ENCODE measurements at places on chromosomes 4 and X.

- DNase-seq, result no peak
- no peaks in the 10 kb centered on the region for H3K4me1 ChIP-seq
- no peaks in the 10 kb centered on the region for H3K27me3 ChIP-seq
- no peak overlapping the region for H3K27ac ChIP-seq
Measured at GRCh38 chrX:71214604-71215337, 8.3 kb upstream of the GJB1 start.

DNA sequence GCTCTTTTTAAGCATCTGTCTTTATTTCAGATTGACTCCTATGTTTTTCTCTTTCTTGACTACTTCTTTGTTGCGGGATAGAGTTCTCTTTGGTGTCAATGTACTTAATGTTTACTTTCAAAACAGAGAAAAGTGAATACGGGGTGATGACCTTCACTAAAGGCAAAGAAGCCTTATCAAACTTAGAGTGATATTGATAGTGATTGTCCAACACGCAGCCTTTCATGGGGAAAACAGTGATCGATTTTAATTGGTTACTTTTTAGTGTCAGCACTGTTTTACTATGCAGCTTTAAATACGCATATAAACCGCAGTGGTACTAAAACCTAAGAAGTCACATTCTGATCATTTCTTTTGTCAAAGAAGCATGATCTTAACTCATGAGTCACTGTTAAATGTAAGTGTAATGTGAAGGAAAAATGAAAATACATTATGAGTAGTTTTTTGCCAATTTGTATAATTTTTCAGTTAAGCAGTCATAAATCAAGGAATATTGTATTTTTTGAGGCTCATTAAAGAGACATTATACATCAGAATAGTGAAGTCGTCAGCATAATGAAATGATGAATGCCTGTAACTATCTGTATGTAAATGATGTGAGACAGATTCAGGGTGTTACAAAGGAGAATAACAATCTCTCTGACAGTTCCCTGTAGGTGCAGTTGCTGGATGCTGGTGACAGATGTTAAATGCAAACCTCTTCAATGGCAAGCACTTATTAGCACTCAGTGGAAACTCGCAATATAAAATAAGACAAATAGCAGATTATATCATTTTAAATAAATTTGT, 2082.8 kb upstream of the TENM3 start:
- no peaks in the 10 kb centered on the region for H3K27me3 ChIP-seq
- no peak overlapping the region for H3K4me3 ChIP-seq
- no peak overlapping the region for H3K27ac ChIP-seq
- DNase-seq, result no peak

DNA sequence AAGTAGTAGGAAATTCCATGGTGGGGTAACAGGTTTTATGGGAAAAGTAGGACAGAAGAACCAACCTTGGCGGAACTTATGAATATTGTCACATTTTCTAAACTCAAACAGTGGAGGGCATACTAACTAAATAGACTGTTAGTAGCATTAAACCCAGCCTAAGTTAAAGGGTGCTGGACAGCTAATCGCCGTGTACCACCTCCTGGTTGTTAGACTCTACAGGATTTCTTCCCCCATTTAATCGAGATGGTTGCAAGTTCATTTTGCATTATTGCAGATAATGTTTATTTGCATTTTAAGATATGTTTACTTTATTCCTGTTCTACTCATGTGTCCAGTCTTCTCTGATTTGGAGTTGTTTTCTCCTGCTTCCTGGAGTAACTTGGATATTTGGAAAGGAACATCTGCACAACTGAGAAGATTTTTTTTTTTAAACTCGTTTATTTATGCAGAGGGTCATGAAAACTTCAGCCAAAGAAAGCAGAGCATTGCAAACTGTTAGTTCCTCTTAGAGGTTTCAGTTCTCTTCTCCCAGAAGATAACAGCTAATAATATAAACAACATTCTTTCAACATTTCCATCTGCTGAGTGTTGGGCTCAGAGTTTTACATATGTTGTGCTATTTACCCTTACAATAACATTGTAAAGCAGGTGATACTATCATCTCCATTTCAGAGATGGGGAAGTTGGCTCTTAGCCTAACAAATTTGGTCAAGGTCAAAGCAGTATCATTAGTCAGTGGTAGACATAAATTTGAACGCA, 51.5 kb upstream of the TBC1D9 start:
- DNase-seq, result no peak
- H3K4me1 ChIP-seq, result no peaks in the 10 kb centered on the region
- no peak overlapping the region for H3K4me3 ChIP-seq

- DNase-seq, result no peak
- H3K4me1 ChIP-seq, result no peaks in the 10 kb centered on the region
- H3K27ac ChIP-seq, result no peak overlapping the region
Measured at GRCh38 chr4:82753238-82753637, 45.4 kb downstream of the SCD5 start.

- no peaks in the 10 kb centered on the region for H3K4me1 ChIP-seq
- H3K27me3 ChIP-seq, result no peaks in the 10 kb centered on the region
- no peak for DNase-seq
- no peaks in the 10 kb centered on the region for H3K36me3 ChIP-seq
Measured at GRCh38 chrX:38103857-38104812, 97.8 kb downstream of the SYTL5 start.

DNA sequence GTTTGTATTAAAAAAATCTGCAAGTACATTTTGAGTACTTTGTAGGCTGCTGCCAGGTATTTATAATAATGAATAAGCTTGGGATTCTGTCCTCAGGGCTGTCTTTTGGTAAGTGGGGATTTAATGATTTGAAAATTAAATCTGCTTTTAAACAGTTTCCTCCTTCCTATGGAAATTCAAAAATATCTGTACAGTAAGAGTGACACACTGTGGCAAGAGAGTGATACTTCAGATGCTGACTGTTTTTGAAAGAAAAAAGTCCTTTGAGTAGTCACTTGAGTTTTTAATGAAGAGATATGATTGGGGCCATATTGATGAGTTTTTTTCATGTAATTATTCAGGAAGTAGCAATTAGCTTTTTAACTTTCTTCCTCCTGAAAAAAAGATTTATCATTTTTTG, 49.2 kb downstream of the SMARCAD1 start:
- no peaks in the 10 kb centered on the region for H3K4me1 ChIP-seq
- DNase-seq, result no peak
- no peaks in the 10 kb centered on the region for H3K27me3 ChIP-seq

DNA sequence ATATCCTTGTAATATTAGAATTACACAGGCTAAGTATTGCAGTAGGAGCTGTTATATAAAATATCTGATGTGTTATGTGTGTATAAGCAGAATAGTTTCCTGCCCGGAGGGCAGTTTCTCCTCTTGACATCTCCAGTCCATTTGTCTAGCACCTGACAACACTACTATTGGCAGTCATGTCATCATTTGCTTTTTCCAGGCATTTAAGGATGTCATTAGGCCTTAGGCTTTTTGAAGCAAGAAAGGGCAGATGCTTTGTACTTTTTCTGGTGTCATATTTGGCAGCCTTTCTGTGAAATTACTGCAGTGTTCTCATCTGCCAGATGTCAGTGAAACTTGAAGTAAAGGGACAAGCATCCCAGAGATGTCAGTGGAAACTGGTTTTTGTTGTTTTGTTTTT, 2017.6 kb upstream of the IGFBP7 start:
- no peaks in the 10 kb centered on the region for H3K36me3 ChIP-seq
- no peaks in the 10 kb centered on the region for H3K4me1 ChIP-seq
- no peak overlapping the region for H3K4me3 ChIP-seq
- no peak for DNase-seq

DNA sequence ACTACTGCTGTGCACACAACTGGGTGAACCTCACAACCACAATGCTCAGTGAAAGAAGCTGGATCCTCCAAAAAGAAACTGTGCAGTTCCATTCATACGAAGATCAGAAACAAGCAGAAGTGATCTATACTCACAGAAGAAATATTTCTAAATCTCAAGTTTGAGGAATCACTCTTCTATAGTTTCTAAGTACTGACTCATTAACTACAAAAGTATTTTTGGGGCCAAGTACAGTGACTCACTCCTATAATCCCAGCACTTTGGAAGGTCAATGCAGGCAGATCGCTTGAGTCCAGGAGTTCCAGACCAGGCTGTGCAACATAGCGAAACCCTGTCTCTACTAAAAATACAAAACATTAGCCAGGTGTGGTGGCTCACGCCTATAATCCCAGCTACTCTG, 51.3 kb upstream of the RELL1 start:
- H3K36me3 ChIP-seq, result no peaks in the 10 kb centered on the region
- H3K27me3 ChIP-seq, result no peaks in the 10 kb centered on the region
- no peak overlapping the region for H3K4me3 ChIP-seq

GRCh38 chr4:20026456-20026855, 225.2 kb upstream of the SLIT2 start:
- no peak for DNase-seq
- no peaks in the 10 kb centered on the region for H3K4me1 ChIP-seq
- H3K27me3 ChIP-seq, result no peaks in the 10 kb centered on the region
- H3K27ac ChIP-seq, result no peak overlapping the region
- no peaks in the 10 kb centered on the region for H3K36me3 ChIP-seq

DNA sequence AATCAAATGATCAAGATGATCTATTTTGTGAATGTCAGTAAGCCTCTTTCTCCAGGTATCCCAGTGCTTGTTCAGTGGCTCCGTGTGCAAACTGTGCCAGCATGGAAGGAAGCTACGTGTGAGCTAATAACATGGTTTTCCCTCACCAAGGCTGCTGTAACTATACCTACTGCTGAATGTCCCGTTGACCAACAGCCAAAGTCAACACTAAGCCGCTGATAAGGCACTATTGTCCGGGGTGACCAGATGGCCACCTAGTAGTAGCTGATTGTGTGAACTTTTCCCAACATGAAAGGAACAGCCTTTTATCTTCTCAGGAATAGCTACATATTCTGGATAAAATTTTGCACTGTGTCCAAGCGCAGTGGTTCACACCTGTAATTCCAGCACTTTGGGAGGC, 58.0 kb upstream of the ABCG2 start:
- H3K4me3 ChIP-seq, result no peak overlapping the region
- no peaks in the 10 kb centered on the region for H3K27me3 ChIP-seq
- H3K36me3 ChIP-seq, result no peaks in the 10 kb centered on the region
- no peak for DNase-seq

- H3K27me3 ChIP-seq, result no peaks in the 10 kb centered on the region
- H3K4me3 ChIP-seq, result no peak overlapping the region
- H3K27ac ChIP-seq, result no peak overlapping the region
- DNase-seq, result no peak
- no peaks in the 10 kb centered on the region for H3K36me3 ChIP-seq
- H3K4me1 ChIP-seq, result no peaks in the 10 kb centered on the region
Measured at GRCh38 chrX:107725761-107726555, 49.6 kb downstream of the TSC22D3 start.

GRCh38 chr4:8388528-8388870, 52.0 kb downstream of the ACOX3 start:
- peaks cover 25% of the 10 kb centered on the region for H3K36me3 ChIP-seq
- no peaks in the 10 kb centered on the region for H3K27me3 ChIP-seq
- no peaks in the 10 kb centered on the region for H3K4me1 ChIP-seq
- H3K4me3 ChIP-seq, result no peak overlapping the region
- H3K27ac ChIP-seq, result no peak overlapping the region

DNA sequence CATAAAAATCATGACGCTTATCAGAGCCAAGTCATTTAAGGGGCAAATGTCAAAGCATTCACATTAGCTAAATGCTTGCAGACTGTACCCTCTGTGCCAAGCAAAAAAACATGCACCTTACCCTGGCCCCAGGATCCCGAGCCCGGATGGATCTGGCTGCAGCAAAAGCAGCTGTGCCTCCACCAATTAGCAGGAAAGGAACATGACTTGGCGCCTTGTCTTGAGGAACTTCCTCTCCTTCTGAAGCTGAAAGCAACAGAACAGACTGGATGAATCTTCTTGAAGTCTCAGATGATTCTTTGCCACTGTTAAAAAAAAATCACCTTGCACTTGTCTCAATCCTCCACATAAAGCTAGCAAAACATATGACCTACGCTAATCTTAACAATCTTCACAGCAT, 18.0 kb downstream of the AIFM1 start:
- H3K36me3 ChIP-seq, result peaks cover 32% of the 10 kb centered on the region
- DNase-seq, result no peak
- no peak overlapping the region for H3K4me3 ChIP-seq
- no peak overlapping the region for H3K27ac ChIP-seq

DNA sequence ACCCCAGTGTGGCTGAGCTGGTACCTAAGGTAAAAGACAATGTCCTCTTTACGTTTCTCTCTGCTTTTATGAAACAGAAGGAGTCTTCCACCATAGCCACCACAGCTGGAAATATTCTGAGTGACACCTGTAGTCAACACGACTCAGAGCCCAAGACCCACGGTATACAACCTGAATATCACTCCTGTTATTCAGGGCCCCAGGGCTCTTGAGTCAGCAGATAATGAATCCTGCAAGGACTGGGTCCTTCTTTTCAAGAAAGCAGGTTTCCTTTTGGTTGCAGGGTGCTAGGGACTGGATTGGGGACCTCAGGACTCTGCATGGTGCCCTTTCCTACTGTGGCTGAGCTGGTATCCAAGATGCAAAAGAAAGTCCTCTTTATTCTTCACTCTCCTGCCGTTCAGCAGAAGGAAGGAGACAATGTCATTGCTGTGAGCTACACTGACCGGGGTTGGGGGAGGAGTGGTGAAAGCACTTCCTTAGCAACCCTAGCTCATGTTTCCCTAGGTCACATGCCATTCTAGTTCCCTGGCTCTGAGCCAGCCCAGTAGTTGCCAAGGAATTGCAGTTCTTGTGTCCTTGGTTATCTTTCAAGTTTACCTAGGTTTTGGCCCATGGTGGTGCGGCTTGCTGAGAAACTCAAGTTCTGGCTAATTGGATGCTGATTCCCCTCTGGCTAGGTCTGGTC, 23.7 kb upstream of the UNC5C start:
- no peaks in the 10 kb centered on the region for H3K36me3 ChIP-seq
- H3K4me3 ChIP-seq, result no peak overlapping the region
- no peaks in the 10 kb centered on the region for H3K4me1 ChIP-seq
- no peaks in the 10 kb centered on the region for H3K27me3 ChIP-seq

DNA sequence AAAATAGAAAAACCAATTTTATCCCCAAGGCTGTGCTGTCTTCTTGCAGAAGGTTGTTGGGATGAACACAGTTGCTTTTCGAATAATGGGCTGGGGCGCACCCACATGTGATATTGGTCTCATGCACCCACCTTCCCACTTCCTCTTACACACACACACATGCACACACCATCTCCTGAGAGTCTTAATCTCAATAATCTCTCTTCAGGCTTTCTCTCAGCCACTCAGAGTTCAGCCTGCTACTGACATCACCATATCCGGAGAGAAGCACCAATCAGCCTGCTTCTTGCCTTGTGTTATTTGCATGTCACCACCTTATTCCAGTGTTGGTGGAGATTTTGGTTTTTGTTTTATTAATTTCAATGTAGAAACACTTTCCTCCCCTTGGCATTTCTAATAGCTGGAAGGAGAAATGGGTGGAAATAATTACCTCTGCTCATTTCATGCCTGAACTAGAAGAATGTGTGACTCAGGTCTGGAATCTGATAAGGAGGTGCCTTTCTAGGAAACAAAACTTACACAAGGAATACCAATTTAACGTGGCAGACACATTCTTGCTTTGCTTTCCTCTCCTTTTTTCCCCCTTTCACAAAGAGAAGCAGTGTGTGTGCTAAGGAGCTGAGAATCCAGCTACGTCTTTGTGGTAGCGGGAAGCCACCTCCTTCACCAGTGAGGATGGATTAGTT, 400.2 kb downstream of the MID1IP1 start:
- H3K4me3 ChIP-seq, result no peak overlapping the region
- no peaks in the 10 kb centered on the region for H3K27me3 ChIP-seq
- H3K4me1 ChIP-seq, result peaks cover 13% of the 10 kb centered on the region

All from CD4-positive, alpha-beta T cell (primary cell).